ENCODE measurements at places on chromosomes 7 and 10.

DNA sequence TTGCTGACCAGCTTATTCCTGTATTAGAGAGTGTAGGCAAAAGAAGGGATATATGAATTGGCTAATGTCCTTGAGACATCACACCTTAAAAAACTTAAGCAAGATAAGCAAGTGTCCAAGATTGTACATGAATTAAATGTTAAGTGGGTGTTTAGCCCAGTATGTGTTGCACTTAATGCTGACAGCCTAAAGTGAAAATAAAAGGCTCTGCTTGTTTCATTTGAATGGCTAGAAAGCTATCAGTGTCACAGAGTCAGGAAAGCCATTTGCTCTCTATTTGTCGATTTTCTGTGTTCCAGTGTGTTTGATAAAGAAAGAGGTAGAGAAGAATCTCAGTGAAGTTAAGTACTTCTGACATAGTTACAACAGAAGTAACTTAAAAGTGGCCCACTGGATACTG lies 744.9 kb downstream of the ANKRD7 start:
- no peak for DNase-seq

- DNase-seq = no peak
These were observed 17.3 kb downstream of the ACTR1A start for GRCh38 chr10:102485093-102485784.

DNA sequence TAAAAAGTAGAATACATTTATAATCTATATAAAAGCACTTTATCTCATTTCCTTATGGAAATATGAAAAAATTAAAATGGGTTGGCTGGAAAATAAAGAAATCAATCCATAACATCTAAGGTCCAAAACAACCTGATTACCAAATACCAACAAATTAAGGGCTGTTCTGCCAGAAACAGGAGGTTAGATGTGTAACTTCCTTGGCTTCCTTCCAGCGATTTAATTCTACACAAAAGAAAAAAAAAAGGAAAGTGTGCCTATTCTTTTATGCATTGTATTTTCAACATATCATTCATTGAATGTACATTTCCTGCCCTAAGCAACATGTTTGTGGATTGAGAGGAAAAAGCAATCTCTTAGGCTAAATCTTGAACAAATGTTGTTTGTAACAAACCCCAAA lies 36.2 kb upstream of the USP6NL start:
- no peak for DNase-seq

- no peak for DNase-seq
These were observed 11.3 kb downstream of the XRCC2 start for GRCh38 chr7:152664636-152665035.

DNA sequence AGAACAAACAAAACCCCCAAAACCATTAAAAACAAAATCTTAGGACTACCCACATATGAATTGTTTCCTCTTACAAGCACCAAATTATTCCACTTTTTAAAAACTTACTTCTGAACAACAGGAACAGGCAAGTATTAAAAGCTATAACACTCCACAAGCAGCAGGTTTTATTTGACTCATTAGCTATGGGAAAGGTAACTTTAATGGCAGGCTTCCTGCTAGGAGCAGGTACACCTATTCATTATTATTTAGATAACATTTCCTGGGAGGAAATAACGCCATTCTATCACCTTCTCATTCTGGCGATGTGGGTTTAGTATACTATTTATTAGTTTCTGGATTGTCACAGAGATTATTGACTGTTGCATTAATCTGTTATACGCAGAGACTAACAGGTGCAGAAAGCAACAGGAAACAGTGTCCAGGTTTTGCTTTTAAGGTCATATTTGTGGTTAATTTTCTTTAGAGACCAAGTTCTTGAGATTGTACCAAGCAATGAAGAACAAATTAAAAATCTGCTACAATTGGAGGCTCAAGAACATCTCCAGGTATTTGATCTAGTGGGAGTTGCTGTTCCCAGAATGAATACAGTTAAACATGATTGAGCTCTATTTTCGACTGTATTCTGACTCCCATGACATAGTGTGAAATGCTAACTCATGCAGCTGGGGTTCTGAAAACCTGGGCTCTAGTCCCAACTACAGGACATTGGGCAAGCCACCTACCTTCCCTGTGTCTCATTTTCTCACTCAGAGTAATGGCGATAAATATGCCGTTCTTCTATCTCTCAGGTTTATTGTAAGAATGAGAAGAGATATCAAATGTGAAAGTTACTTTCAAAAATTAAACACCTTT lies 2.0 kb downstream of the CPA2 start:
- DNase-seq = no peak

DNA sequence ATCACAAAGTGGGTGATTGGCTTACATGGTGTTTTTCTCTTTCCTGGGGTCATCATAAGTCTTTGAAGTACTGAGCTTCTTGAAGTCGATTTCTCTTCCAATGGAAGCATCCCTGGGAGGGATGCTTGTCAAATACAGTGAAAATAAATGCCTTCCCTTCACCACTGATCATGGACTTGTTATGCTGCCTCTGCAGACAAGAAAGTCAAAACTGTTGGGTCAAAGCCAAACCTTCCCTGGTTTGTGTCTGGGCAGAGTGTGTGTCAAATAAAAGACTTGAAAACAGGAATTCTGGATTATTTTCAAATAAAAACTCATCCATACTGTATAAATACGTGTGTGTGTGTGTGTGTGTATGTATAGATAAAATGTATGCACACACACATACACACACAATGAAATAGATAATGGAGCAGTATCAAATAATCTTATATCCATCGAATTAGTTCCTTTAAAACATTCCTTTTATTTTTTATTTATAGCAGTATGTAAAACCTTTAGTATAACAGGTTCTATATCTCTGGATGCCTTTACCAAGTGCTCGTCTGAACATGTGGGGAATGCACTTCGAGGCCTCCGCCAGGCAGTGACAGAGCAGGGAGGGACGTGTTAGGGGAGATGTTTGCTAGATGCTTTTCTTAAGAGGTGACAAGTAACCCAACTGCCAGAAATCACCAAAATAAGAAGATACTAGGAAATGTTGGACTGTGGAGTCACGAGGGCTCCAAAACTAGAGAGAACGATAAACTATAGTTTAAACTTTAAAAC lies 27.2 kb upstream of the WNT16 start:
- no peak for DNase-seq

GRCh38 chr7:70450731-70451130 lies 681.2 kb upstream of the GALNT17 start:
- no peak for DNase-seq

GRCh38 chr7:158284617-158285382 lies 302.8 kb downstream of the PTPRN2 start:
- DNase-seq = no peak

GRCh38 chr10:14371581-14371980 lies 40.9 kb upstream of the FRMD4A start:
- DNase-seq = no peak

GRCh38 chr7:12630513-12630819 lies 57.0 kb upstream of the ARL4A start:
- no peak for DNase-seq

DNA sequence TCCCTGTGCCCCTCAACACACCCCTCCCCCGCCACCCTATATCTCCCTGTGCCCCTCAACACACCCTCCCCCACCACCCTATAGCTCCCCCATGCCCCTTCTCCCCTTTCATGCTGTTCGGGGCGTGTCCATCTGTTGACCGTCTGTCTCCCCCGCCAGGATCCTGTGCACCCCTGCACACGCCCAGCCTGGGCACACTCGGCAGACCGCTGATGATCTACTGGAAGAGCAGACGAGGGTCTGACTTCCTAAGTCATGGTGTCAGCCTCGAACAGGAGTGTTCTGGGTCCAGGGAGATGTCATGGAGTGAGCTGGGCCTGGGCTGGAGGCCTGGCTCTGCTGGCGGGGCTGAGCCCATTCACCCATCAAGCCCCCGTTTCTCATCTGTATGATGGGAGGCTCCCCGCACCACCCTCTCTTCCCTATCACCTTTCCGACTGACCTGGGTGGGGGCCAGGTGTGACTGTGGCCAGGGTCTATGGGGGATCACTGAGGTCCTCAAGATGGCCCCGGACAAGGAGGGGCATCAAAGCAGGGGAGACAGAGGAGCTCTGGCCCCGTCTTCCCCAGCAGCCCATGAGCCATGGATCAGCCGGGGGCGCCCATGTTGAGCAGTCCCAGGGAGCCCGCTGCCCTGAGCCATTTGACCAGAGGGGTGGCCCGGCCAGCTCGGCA lies 48.3 kb downstream of the PDGFA start:
- DNase-seq = no peak

DNA sequence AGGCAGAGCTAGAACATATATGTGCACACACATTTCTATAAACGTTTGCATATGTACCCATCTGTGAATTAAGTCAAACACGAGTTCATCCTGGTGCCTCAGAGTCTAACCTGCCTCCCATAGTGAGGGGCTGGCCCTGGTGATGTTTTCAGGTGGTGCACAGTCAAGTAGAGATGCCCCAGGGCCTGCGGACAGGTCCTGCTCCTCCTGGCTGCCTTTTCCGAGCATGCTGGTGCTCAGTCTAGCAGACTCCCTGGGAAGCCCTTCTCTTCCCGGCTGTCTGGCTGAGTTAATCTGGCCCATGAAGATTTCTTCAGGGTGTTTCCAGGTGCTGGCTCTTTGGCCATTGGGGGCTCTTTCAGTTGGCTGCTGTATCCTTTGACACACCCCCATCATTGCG lies 14.3 kb downstream of the ADCY1 start:
- DNase-seq = no peak

GRCh38 chr10:3148041-3148440 lies 24.5 kb downstream of the PITRM1 start:
- DNase-seq = no peak

DNA sequence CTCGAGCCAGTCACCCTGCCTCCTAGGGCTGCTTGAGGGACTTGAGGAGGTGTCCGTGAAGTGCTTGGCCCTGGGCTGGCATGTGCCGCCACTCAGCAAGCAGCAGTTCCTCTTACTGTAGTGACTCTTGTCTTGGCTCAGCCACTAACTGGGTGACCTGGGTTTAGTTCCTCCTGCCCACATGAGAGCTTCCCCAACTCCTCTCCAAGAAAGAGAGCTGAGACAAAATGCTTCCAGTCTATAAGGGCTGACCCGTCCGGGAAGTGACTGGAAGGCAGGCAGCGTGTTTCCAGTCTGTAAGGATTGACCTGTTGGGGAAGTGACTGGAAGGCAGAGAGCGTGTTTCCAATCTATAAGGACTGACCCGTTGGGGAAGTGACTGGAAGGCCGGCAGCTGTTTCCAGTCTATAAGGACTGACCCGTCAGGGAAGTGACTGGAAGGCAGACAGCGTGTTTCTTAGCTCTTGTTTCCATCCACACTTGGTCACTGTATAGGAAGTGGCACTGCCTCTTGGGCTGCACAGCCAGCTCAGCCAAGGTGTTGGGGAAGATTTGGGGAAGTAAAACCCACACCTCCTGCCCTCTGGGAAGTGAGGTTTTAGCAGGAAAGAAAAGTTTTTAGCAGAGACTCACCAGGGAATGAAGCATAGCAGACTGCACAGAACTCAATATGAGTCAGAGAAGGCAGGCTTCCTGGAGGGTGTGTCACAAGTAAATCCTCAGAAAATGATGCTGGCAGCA lies 53.3 kb upstream of the PPIF start:
- DNase-seq = no peak

DNA sequence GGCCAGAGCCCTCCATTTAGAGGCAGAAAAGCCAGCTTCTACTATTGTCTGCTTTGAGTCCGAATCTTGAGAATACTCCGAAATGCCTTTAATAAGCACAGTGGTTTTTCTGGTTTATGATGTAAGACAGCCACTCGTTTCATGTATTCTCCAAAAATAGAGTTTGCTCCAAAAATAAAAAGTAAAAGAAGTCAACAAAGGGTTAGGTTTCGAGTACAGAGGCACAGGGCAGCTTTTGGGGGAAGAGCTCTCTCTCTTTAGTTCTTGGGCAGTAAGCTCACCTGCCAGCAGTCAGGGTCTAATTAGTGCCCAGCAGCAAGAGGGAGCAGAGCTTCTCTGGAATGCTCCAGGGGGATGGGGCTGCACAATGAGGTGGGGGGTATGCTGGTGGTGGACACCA lies 20.2 kb downstream of the CREB3L2 start:
- DNase-seq = no peak

- DNase-seq = no peak
These were observed 6.8 kb downstream of the NAMPT start for GRCh38 chr7:106277976-106278375.

GRCh38 chr10:126519185-126519584 lies 130.9 kb upstream of the ADAM12 start:
- DNase-seq = no peak

GRCh38 chr10:804787-805619 lies 115.5 kb upstream of the DIP2C start:
- no peak for DNase-seq

DNA sequence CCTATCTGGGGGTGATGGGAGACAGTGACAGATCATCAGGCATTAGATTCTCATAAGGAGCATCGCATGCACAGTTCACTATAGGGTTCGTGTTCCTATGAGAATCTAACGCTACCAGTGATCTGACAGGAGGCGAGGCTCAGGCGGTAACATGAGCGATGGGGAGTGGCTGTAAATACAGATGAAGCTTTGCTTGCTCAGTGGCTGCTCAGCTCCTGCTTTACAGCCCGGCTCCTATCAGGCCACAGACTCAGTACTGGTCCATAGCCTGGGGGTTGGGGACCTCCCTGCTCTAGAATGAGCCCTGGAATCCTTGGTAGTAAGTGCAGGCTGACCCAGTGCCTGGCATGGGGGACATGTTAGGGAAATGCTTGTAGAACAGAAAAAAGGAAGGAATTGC lies 426.0 kb downstream of the TYW1 start:
- DNase-seq = no peak

DNA sequence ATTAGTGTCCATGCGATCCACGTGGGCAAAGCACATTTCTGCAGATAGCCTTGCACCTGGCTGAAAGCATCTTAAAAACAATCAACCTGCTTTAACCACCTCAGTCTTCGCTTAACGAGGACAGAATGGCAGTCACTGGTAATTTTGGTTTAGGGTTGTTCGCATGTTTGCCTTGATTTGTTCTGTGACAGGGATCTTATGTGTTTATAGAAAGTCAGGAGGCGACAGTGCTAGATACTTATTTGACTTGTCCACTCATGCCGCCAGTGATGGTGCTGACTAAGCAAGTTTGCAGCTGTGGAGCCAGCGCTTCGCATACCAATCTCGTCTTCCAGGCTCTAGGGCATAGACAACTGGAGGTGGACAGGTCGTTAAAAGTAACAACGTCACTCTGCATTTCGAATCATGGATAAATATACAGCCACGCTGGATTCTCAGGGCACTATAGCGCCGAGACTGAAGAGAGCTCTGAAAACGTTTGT lies 1.2 kb upstream of the TMEM243 start:
- DNase-seq = no peak

DNA sequence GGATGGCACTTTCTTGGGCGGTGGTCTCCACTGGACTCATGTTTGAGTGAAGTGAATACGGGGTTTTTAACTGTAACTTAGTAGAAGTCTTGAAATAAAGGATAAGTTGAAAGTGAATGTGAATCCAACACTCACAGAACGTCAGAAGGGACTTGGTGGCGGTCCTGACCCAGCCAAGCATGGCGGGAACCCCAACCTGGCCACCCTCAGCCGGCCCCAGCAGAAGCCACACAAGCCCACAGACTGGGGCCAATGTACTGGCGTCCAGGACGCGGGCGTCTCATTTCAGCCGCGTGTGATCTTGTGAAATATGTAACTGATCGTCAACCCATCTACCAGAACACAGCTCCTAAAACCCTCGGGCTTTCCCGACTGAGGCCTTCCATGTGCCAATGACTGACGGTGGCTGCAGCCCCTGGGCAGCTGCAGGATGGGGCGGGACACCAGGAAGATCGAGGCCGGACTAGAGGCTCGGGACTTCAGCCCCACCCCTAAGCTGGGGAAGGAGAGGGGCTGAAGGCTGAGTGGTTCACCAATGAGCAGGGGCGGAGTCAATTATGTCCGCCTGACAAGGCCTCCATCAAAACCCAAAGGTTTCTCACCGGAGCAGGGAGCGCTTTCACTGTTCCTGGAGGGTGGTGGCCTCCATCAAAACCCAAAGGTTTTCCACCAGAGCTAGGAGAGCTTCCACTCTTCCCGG lies 161.5 kb downstream of the MAD1L1 start:
- DNase-seq = no peak

All from CD4-positive, alpha-beta T cell treated with Interleukin-17A for 4 hours (primary cell).